Hematopoietic multipotent progenitor cell (in vitro differentiated cells): ENCODE measurements at places on chromosomes 7 and 10.

- DNase-seq, result no peak
Measured at GRCh38 chr7:2201686-2202360, 30.9 kb downstream of the MAD1L1 start.

GRCh38 chr10:71703577-71703976 is 16.0 kb downstream of the C10orf105 start:
- DNase-seq, result no peak

DNA sequence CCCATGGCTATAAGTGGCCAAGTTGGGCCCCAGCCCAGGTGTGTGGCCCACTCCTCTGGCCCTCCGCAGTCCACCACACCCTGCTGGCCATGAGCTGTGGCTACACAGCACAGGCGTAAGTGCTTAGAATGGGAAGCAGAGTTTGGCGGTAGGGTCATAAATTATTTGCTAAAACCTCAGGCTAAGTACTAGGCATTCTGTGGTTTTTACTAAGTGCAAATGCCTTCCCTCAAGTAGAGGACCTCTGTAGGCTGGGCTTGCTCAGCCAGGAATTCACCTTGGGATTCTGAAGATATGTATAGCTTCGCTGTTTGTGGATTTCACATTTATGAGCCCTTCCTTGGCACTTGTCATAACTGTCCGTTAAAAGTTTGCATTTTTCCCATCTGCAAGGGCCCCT is 44.8 kb upstream of the LOXL4 start:
- no peak for DNase-seq

GRCh38 chr7:522071-522950 is 2.7 kb upstream of the PDGFA start:
- no peak for DNase-seq
